Stimulated activated CD4-positive, alpha-beta T cell treated with anti-CD3 and anti-CD28 coated beads, Interleukin-4, amount 100 ng/mL, for 48 hours (primary cell): ENCODE measurements at places on chromosomes 13 and 19.

- DNase-seq: no peak
These were observed 54.9 kb downstream of the DPY19L3 start for GRCh38 chr19:32460476-32460875.

DNA sequence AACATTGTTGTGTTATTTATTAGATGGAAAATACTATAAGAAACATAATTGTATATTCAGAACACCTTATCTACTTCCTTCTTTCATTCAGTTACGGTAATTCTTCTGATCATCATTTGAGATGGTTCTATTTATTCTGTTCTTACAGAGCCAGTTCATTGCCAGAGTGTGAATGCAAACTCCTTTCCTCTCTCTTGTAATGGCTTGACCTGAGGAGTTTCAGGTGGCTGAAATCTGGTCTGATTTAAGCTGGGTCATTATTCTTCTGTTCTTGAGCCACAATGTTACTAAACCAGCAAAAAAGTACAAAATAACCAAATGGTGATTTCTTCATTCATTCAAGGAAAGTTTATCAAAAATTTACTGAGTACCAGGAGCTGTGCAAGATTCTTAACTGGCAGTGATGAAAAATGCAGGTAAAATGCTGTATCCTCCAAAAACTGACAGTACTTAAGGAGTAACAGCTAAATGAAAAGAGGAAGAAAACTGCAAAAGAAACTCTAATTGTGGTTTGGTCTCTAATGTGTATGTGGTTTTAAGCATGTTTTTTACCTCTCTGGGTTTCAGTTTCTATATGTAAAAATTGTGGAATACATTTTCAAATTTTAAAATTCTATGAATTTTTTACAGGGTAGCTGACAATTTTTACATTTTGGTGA is 182.4 kb upstream of the UFM1 start:
- DNase-seq: no peak

GRCh38 chr13:34897220-34897619 is 44.9 kb upstream of the NBEA start:
- DNase-seq: no peak

GRCh38 chr19:22327321-22327720 is 41.1 kb downstream of the ZNF729 start:
- no peak for DNase-seq

DNA sequence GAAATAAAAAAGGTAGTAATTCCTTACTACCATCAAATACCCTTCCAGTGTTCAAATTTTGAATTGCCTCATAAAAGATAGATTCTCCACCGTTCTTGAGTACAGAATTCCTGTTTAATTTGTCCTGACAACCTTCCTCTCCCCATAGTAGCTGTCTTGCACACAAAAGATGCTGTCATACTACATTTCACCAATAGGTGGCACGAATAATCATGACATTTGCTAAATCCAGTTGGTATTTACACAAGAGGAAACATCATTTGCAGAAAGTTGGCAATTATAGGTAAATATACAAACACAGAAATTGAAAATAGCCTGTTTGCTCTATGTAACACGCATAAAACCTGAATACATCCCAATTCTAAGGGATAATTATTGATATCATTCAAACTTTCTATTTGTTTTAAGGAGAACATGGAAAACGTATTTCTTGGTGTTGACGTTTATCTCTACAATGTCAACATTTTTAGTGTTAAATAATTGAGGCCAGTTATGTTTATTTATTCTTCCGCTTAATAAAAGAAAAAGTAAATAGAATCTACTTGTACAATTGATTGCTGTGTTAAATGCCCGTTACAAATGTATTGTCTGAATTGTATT is 58.3 kb upstream of the CLDN10 start:
- DNase-seq: no peak

DNA sequence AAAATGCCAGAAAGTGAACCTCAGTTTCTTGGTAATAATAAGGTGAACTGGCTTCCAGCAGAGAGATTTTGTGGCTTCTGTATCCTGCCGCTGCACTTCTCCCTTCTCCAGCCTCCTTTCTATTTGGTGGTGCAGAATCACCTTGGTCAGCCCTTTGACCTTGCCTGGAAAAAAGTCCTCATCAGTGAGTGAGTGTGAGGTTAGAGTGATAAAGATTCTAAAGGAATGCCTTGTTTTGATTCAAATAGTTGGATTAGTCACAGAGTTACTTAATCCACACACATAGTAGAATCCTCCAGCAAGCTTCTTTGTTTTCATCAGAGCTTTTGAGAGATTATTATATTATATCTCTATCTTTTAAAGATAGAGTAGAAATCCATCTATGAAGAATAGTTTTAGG is 140.9 kb downstream of the KCNRG start:
- no peak for DNase-seq

DNA sequence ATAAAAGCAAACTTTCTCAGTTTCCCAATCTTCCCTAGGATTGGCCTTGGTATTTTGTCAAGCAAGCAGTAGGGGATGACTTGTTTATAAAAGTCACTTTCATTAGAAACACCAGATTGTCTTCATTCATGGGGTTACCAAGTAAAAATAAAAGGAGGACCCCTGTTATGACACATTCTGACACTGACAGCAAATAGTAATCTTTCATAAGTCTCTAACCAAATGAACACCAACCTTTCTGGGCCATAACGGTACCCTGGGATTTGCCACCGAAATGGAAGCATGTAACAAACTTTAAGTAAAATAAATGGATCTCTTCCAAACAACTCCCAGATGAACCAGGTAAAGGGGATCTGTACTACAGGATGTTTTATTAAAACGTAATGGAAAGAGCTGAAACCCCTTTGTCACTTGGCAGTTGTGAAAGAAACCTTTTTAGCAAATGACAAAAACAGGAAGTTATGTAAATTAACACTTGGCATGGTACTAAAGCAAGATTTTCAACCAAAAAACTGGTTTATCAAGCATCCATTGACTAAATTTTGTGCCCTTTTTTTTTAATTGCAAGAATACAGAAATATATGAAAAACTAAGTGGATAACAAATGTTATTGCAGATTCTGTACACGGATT is 335.6 kb downstream of the RBM26 start:
- no peak for DNase-seq

- no peak for DNase-seq
These were observed 86.1 kb downstream of the GGACT start for GRCh38 chr13:100502446-100502845.

- DNase-seq: no peak
These were observed 5.9 kb upstream of the ARGLU1 start for GRCh38 chr13:106573868-106574267.

GRCh38 chr13:76677043-76677442 is 209.2 kb downstream of the KCTD12 start:
- DNase-seq: no peak

DNA sequence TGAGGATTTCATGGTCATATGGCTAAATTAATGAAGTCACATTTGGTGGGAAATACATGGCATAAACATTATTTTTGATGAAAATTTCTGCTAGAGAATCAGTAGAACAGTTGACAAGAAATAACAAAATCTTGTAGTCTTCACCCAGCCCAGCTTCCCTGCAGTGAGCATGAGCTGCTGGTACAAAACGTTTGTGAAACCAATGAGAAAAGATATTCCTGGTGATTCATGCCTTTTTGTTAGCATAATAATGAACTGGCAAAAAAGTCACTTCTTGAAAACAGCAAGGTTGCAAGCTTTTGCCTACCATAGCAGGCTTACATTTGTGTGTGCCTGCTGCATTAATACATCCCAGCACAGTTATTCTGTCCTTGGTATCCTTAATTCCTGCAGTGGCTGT is 475.9 kb upstream of the HTR2A start:
- DNase-seq: no peak

DNA sequence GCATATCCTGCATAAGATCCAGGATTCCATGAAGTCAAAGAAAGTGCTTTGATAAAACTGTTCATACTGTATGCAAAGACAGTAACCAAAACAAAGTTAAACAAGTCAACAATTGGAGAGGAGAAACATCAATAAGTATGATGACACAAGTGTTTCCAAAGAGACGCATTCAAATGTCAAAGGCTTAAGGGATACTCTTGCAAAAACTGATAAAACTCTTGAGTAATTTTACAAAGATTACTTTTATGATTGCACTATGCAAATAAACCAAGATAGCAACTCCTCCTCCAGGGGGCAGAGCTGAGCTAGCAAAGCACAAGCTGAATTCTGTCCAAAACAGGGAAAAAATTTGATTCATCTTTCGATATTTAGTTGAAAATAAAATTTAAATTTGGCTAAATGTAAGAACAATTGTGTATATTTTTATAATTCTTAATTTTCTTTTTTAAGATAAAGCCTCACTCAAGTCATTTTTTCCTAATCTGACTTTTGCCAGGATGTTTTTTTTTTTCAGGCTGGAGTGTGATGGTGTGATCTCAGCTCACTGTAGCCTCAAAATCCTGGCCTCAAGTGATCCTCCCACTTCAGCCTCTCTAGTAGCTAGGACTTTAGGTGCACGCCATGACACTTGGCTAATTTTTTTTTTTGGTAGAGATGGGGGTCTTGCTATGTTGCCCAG is 84.0 kb downstream of the MZT1 start:
- DNase-seq: peak; percentile 65

GRCh38 chr19:56191115-56191514 is 6.5 kb downstream of the ZSCAN5B start:
- DNase-seq: no peak

- DNase-seq: no peak
These were observed 56.4 kb downstream of the FAM124A start for GRCh38 chr13:51278426-51279130.

- DNase-seq: no peak
These were observed 1.3 kb downstream of the TPP2 start for GRCh38 chr13:102598061-102598460.
